ENCODE measurements at places on chromosomes 3 and 15.

- H3K27ac ChIP-seq = peak overlapping the region; percentile 91
- no peaks in the 10 kb centered on the region for H3K27me3 ChIP-seq
- DNase-seq = no peak
- H3K4me1 ChIP-seq = peaks cover 30% of the 10 kb centered on the region
- peak overlapping the region; percentile 99 for H3K4me3 ChIP-seq
- H3K36me3 ChIP-seq = peaks cover 2% of the 10 kb centered on the region
Measured at GRCh38 chr15:35546511-35547381, 781 bp upstream of the DPH6 start.

DNA sequence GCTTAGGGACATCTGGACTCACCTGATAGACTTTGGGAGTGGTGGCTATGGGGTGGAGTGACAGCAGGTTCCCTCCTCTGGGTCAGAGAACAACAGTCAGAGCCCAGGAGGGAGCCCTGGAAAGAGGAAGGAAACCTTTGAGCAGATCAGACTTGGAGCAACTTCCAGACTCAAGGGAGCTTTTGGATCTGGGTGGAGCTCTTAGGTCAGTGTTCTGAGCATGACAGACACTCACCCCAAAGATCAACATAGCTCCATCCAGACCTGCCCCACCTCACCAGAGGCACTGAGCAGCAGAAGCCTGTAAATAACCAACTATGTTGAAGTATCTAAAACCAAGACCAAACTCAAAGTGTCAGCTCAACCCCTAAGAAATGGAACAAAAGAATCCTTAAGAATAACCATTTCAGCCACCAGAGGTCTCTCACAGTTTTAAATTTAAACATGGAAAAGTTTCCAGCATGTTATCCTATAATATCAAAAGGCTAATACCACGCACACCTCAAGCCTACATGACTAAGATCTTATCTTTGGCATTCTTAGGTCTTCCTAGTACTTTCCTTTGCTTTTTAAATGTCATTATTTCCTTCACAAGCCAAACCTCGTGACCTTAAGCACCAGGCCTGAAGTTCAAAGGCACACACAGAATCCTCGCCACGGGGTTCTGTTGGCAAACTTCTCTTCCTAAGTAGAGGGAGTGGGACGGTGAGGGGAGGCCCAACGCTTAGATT is 56.4 kb downstream of the UMPS start:
- H3K4me1 ChIP-seq = peaks cover 11% of the 10 kb centered on the region
- no peak for DNase-seq
- no peak overlapping the region for H3K4me3 ChIP-seq

GRCh38 chr3:120425572-120426250 is 25.1 kb downstream of the FSTL1 start:
- DNase-seq = no peak
- no peaks in the 10 kb centered on the region for H3K4me1 ChIP-seq
- no peaks in the 10 kb centered on the region for H3K36me3 ChIP-seq

DNA sequence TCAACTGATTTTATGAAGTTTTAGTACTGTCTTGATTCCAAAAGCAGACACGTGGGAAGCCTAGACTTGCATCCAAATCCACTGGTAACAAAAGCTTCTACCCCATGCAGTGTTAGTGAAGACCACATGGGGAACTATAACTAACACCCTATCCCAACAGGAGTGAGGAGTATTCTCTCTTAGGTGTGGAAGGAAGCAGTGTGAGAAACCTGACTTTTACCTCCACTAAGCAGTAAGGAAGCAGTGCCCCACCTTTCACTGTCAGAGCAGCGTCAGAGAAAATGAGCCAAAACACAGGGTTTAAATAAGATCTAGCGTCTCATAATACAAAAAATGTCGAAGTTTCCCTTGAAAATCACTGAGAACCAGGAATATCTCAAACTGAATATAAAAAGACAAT is 60.5 kb downstream of the DLG1 start:
- H3K27me3 ChIP-seq = no peaks in the 10 kb centered on the region
- H3K4me1 ChIP-seq = peaks cover 43% of the 10 kb centered on the region
- H3K36me3 ChIP-seq = peaks cover 52% of the 10 kb centered on the region

GRCh38 chr3:171936191-171936841 is 93.2 kb downstream of the TMEM212 start:
- peaks cover 19% of the 10 kb centered on the region for H3K27me3 ChIP-seq
- H3K27ac ChIP-seq = no peak overlapping the region
- no peaks in the 10 kb centered on the region for H3K4me1 ChIP-seq
- no peak overlapping the region for H3K4me3 ChIP-seq

DNA sequence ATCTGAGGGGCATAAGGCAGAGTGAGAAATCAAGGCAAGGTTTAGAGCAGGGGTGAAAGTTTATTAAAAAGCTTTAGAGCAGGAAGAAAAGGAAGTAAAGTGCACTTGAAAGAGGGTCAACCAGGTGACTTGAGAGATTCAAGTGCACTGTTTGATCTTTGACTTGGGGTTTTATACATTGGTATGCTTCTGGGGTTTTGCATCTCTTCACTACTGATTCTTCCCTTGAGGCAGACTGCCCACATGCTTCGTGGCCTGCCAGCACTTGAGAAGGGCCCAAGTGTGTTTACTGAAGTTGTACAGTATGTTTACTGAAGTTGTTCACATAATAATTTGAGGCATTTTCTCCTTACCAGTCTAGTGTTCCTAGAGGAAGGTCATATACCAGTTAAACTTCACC is 367.0 kb upstream of the UBE2E2 start:
- no peak overlapping the region for H3K4me3 ChIP-seq
- no peaks in the 10 kb centered on the region for H3K4me1 ChIP-seq
- DNase-seq = no peak

DNA sequence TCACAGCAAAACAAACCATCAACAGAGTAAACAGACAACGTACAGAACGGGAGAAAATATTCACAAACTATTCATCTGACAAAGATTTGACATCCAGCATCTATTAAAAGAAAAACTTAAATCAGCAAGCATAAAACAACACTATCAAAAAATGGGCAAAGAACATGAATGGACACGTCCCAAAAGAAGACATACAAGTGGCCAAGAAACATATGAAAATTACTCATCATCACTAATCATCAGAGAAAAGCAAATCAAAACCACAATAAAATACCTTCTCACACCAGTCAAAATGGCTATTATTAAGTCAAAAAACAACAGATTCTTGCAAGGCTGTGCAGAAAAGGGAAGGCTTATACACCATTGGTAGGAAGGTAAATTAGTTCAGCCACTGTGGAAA is 13.7 kb upstream of the SERPINI2 start:
- DNase-seq = no peak
- H3K27me3 ChIP-seq = peaks cover 10% of the 10 kb centered on the region
- H3K36me3 ChIP-seq = no peaks in the 10 kb centered on the region

DNA sequence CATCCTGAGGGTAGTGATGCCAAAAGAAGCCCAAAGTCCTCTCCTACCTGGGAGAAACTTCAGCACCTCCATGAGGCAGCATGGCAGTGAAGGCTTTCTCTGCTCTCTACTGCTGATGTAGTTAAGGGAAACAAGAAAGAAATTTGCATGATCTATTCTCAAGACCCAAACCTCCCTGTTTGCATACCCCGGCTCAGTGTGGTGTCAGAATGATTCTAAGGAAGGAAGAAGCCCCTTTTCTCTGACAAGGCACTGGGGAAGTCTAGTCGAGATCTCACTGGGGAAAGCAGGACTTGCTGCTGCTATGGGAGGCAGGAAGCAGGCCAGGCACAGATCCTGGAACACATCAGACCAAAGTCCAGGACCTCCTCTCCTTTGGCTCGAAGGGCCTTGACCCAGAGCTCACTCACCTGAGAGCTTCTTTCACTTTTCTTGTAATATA is 89.4 kb upstream of the ICE2 start:
- no peaks in the 10 kb centered on the region for H3K27me3 ChIP-seq
- H3K4me1 ChIP-seq = peaks cover 83% of the 10 kb centered on the region
- peak overlapping the region; percentile 92 for H3K27ac ChIP-seq

DNA sequence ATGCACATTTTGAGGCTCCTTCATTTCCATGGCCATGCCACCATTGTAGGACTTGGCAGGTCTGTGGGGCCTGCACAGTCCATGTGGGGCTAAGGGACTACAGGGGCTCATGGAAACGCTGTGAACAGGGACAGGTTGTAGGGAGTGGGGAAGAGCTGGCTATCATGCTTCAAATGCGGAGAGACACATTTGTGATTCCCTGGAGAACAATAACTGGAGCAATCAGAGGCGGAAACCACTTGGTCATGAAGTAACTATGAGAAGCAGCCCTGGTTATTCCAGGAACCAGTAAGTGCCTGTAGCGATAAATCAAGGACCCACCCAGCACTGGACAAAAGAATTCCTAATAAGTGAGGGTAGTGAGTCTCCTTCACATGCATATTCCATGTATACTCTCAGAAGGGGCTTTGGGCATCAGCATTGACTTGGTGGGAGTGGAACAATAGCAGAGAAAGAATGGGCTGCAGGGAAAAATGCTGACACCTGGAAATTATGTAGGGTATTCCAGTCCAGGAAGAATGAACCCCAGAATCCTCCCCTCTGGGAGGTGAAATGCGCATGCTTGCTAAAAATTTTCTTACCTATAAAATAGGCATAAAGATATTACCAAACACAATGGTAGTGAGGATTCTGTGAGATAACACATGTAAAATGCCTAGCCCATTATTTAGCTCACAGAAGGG is 251.4 kb upstream of the ROPN1 start:
- no peaks in the 10 kb centered on the region for H3K4me1 ChIP-seq
- H3K36me3 ChIP-seq = no peaks in the 10 kb centered on the region

DNA sequence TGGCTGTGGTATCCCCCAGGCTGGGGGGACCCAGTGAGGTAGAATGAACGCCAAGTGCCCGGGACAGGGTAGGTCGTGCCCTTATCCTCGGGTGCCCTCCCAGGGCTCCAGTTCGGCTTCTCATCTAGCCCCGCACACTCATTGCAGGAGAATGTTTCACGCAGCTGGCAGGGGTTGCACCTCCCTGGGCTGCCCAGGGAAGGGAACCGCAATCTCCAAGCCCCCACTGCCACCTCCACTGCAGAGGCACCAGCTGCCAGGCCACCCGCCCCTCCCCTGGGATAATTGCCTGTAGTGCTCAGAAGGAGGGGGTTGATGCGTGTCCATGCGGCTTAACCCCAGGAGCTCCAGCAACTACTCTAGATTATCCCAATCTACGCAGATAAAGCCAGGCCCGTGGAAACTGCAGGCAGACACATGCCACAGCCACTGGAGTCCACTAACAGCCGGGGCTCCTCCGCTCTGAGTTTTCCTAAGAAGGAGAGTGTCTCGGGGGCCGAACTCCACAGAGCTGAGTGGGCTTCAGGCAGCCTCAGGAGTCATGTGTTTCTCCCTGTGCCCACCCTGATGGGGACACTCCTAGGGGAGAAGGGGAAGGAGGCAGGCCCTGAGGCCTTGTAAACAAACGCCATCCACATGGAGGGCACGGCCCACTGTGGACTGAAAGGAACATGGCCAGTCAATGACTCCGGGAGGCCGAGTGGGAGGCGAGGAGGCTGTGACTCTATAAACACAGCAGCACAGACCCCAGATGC is 137.2 kb upstream of the IQSEC1 start:
- peaks cover 19% of the 10 kb centered on the region for H3K27me3 ChIP-seq
- H3K4me1 ChIP-seq = no peaks in the 10 kb centered on the region
- H3K27ac ChIP-seq = no peak overlapping the region
- H3K36me3 ChIP-seq = no peaks in the 10 kb centered on the region

GRCh38 chr15:38651328-38652038 is 86.9 kb upstream of the RASGRP1 start:
- peak; percentile 56 for DNase-seq
- H3K27ac ChIP-seq = peak overlapping the region; percentile 98
- H3K4me3 ChIP-seq = peak overlapping the region; percentile 83
- peaks cover 88% of the 10 kb centered on the region for H3K4me1 ChIP-seq

DNA sequence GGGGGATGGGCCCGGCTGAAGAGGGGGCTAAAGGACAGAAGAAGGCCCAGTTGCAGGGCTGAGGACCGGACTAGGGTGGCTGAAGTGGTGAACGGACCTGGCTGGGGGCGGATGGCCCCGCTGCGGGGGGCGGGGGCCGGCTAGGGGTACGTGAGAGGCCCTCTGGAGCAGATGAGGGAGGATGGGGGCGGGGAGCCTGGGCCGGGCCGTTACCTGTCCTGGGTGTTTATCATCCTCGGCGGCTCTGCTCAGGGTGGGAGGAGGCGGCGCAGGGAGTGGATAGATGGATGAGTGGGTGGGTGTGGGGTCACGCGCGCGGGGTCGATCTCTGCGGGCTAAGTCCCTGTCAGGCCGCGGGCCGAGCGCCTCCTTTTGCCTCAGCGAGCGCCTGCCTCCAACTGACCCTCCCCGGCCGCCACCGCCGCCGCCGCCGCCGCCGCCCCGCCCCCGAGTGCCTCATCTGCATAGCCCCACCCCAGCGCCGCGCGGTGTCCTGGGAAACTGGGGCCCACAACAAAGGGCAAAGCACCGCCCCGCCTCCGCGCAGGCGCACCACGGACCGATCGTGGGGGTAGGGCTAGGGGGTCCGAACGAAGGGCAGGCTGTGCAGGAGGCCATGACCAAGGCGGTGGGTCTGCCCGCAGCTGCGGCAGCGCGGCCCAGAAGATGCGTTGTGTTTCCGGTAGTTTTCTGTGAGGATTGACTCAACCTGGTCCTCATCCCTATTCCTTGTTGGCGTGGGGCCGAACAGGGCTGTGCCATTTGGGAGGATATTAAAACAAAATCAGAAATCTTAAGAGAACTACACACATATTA is 72.4 kb downstream of the RBPMS2 start:
- H3K36me3 ChIP-seq = peaks cover 9% of the 10 kb centered on the region
- H3K27me3 ChIP-seq = no peaks in the 10 kb centered on the region
- peak overlapping the region; percentile 88 for H3K27ac ChIP-seq
- H3K4me1 ChIP-seq = peaks cover 53% of the 10 kb centered on the region
- DNase-seq = peak; percentile 95

GRCh38 chr3:105653166-105653565 is 215.6 kb downstream of the CBLB start:
- no peaks in the 10 kb centered on the region for H3K27me3 ChIP-seq
- H3K27ac ChIP-seq = no peak overlapping the region
- no peak for DNase-seq
- no peaks in the 10 kb centered on the region for H3K4me1 ChIP-seq
- peaks cover 5% of the 10 kb centered on the region for H3K36me3 ChIP-seq

DNA sequence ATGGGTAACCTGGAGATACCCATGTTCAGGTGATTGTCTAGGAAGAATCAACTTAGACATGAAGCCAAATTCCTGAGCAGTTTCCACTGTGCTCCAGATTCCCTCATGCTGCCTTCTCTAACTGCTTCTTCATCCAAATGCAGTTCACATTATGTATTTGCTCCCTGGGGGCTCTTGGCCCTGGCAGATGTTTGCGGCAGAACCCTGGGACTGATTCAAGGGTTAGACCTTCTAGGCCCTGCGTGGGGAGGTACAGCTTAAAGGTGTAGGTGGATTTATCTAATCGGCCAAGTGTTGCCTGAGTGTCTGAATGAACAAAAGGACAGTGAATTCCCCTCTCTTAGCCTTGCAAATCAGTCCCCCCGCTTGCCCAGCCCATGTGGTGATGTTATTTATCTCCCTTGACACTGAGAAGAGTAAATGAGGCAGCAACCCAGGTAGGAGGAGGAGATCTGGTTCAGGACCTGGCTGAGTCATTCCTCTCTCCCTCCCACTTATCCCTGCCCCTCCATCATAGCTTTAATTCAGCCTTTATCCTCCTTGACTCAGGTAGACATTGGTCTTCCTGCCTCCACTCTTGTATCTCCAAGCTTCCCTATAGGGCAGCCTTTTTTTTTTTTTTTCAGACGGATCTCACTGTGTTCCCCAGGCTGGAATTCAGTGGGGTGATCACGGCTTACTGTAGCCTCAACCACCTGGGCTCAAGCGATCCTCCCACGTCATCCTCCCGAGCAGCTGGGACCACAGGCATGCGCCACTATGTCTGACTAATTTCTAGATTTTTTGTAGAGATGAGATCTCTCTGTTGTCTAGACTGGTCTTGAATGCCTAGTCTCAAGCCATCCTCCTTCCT is 54.8 kb downstream of the MAGEF1 start:
- peaks cover 12% of the 10 kb centered on the region for H3K27me3 ChIP-seq
- H3K4me1 ChIP-seq = peaks cover 21% of the 10 kb centered on the region
- no peaks in the 10 kb centered on the region for H3K36me3 ChIP-seq
- DNase-seq = peak; percentile 57
- peak overlapping the region; percentile 52 for H3K27ac ChIP-seq

All from activated T-cell treated with anti-CD3 and anti-CD28 coated beads, Interleukin-2, amount 50 U/mL, for 72 hours (primary cell).